Left forelimb (tissue), 1 donor: ENCODE measurements at places on chromosomes 13 and 19.
A peak's percentile ranks its signal among the peaks of the same experiment; 100 is the strongest.

DNA sequence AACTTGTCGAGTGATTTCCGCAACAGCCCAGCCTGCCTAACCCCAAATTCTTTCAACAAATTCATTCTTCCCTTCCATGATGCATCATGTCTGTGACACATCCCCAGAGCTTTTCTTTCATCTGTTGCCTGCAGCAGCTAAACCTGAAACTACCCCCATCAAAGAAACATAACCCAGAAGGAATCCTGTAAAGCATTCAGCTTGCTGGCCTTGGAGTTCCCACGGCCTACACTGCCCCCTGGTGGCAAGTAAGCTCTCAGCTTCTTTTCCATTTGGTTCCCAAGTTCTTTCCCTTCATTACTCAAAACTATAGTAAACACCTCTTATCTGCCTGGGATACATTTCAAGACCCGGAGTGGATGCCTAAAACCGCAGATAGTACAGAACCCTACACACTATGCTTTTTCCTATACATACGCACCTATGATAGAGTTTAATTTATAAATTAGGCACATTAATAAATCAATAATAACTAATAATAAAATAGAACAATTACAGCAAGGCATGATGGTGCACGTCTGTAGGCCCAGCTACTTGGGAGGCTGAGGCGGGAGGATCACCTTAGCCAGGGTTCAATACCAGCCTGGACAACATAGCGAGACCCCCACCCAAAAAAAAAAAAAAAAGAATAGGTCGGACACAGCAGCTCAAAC is 7.4 kb downstream of the ETHE1 start:
- peak; percentile 85 for DNase-seq

- no peak for DNase-seq
Observed at GRCh38 chr19:28021259-28022185, 1191.4 kb downstream of the UQCRFS1 start.

DNA sequence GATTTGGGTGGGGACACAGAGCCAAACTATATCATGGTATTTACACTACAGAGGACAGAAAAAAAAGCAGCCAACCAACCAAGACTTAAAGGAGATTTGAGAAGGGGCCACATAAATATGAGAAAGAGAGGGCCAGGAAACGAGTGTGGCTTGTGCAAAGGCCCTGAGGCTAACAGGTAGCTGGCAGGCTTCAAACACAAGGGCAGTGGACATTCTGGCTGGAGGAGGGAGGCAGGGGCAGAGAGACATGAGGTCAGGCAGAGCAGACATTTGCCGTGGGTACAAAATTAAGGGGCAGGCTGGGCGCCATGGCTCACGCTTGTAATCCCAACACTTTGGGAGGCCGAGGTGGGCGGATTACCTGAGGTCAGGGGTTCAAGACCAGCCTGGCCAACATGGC is 278.7 kb downstream of the FOXO1 start:
- DNase-seq, result no peak

DNA sequence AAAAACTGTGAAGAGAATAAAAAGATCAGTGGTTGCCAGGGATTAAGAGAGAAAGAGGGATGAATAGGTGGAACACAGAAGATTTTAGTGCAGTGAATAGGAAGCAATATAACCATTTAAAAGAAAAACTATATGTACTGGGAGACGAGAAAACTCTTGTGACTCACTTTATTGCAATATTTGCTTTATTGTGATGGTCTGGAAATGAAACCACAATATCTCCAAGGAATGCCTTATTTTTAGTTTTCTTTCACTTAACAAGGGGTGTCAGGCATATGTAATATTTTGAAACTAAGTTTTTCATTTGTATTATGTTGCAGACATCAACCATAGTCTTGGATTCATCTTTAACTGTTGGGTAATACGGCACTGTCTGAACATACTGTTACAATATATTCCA is 1308.2 kb downstream of the PCDH9 start:
- DNase-seq, result no peak

DNA sequence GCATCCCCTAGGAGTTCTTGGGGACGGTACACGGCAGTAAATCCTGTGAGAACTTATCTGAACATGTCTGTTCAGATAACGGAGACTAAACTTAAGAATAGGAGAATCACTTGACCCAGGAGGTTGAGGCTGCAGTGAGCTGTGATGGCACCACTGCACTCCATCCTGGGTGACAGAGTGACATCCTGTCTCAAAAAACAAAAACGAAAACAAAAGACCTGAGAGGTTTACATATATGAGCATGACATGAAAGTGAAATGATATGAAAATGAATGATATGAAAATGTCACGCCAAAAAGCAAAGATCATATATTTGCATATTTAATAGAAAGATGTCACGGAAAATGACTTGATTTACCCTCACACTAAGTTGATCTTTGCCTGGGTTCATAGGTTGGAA is 5.8 kb downstream of the ZNF175 start:
- no peak for DNase-seq

DNA sequence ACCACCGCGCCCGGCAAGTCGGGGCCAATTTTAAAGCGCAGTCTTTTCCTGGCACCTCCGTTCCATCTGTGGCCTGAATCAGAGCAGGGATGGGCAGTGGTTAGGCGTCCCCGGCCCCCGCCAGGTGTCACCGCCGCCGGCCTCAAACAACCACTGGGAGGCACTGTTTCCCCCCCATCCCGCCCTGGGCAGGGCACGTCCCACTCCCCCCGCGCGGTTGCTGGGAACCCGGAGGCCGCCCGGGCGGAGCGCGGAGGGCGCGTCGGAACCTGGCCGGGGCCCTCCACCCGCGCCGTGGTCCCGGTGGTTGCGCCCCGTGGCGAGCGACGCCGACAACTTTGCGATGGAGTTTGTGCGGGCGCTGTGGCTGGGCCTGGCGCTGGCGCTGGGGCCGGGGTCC is at the start of gene GRIN3B:
GRIN3B (plus strand) TSS at position 325 of the 400 bp plus-strand sequence; CDS start at position 344, 19 bp downstream.
- DNase-seq, result no peak

GRCh38 chr19:38384209-38385027 is 3.4 kb downstream of the GGN start:
- DNase-seq, result no peak

DNA sequence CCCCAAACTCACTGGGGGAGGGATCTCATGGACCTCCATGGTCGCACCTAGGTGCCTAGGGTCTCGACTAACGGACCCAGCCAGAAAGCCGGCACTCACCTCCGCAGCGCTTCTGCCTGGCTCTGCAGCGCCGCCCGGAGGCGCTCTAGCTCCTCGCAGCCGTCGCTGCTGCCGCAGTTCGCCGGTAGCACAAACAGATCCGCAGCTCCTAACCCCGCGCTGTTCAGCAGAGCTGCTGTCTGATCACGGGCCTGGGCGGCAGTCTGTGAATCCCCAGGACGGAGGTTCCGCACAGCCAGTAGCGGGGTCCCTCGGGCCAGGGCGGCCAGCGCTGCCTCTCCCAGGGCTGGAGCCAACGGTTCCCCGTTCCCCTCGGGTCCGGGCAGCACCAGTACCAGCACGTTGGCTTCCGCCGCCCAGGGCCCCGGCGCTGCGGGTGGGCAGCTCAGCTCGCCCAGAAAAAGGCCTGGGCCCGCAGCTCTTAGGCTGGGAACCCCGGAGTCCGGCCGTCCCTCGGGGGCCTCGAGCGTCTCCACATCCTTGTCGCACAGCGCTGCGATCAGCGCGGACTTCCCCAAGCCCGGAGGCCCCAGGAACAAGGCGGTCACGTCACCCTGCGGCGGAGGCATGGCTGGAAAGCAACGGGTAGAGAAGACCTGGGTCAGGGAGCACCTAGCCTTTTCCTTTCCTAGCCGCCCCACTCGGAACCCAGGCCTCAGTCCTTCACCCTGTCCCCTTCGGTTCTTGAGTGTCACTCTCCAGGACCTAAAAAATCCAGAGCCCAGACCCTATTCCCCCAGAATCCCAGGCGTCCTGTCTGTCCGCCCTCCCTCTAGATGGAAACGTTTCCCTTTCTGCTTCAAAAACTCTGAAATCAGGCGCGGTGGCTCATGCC is 977 bp downstream of the IRGQ start:
- DNase-seq, result peak; percentile 73

DNA sequence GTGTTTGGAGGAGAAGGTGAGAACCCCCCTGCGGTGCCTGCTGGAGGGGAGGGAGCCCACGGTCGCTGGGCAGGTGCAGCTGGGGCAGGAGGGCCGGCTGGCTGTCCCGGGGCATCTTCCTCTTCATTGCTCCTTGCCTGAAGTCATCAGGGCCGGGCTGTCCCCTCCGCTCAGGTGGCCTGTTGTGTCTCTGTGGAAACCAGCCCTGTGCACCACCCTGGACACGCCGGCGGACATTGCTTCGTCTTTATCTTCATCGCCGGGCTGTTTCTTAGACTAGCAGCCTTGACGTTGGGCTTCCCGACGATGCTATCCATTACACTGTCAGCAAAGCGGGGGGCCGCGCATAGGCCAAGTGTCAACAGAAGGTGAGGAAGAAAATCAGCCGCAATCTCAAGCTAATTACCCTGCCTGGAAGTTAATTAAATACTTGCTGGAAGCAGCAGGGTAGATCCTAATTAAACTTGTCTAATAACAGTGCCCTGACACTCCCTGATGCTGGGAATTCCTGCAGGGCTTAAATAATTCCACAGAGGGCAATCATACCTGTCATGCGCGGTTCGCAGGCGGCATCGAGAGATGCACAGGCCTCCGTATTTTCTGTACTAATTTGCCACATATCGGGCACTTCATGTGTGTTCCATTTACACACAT is 111.4 kb upstream of the SOX1 start:
- DNase-seq, result no peak

- DNase-seq, result no peak
Observed at GRCh38 chr19:18141031-18141430, 11.9 kb upstream of the PIK3R2 start.

- no peak for DNase-seq
Observed at GRCh38 chr19:37413313-37414084, 42.6 kb downstream of the ZNF527 start.

DNA sequence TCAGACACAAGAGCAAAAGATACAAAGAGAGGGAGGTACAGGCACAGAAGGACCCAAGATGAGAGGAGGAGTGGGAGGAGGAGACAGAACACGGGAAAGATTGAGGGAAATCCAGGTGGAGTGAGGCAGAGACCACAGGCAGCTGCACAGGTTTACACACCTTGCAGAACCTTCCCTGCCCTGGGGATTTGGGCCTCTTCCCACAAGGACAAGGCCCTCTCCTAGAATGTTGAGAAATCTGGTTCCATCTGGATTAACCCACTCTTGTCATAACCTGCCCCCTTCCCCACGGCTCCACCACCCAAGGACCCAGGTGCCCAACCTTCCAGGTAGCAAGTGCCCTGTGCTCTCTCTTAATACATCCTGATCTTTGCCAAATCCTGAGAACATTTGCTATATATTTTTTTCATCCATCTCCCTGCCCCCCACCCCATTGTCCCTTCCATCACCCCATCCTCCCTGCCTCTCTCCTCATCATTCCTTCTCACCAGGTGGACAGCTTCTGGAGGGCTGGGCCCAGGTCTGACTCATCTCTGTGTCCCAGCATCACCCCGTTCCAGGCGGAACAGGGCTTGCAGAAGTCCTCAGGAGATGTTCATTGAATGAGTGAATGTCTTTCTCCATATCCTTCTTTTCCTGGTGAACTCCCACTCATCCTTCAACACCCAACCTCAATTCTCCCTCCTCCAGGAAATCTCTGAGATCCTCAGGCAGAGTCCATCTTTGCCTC is 8.8 kb upstream of the KLK8 start:
- DNase-seq, result no peak

GRCh38 chr13:66855131-66855530 is 375.0 kb downstream of the PCDH9 start:
- DNase-seq, result no peak

DNA sequence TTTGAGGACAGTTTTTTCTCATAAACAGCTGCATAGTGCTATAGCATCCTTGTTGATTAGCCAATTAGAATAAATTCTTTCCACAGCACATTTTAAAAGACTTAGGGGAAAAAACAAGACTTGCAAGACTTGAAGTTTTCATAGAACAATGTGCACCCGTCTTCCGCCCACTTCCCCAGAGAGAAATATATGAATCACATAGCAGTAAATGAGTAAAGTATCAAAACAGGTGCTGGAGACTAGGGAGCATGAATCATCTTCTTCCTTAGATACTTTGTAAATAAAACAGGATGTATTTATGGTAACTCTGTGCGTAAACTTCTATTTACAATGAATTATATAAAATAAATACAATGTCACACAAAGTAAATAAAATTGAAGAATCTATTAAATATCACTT is 75.1 kb downstream of the COL4A2 start:
- no peak for DNase-seq

DNA sequence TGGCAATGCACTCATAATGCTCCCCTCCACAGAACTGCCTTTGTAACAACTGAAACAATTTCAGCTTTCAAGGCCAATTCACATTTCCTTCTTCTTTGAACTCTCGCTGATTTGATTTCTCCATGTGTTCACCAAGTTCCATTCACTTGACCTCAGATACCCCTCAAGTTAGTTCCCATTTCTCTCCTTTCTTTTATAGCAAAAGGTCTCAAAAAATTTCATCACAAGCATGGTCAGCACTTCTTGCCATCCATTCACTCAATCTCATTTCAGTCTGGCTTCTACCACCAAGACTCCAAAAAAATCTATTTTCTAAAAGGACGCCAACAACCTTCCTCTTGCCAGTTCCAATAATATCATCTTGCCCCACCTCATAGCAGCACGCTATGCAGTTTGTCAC is 135.7 kb downstream of the DIAPH3 start:
- DNase-seq, result no peak

DNA sequence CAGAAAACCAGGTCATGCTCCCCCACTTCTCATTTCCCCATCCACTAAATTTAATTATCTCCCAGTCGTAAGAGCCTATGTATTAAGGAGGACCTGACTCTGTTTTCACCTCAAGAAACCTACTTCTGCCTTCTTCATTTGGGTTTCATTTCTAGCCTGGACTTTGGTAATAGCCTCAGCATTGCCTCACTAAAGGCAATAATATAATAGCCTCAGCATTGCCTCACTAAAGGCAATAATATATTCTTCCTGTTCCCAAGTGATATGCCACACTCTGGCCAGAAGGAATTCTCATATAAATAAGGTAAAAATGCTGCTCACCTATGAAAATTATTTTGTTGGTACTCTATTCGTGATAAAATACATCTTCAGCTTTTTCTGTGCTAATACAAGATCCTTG is 993.9 kb downstream of the EFNB2 start:
- no peak for DNase-seq

- DNase-seq, result no peak
Observed at GRCh38 chr13:60850526-60850925, 453.5 kb downstream of the TDRD3 start.

DNA sequence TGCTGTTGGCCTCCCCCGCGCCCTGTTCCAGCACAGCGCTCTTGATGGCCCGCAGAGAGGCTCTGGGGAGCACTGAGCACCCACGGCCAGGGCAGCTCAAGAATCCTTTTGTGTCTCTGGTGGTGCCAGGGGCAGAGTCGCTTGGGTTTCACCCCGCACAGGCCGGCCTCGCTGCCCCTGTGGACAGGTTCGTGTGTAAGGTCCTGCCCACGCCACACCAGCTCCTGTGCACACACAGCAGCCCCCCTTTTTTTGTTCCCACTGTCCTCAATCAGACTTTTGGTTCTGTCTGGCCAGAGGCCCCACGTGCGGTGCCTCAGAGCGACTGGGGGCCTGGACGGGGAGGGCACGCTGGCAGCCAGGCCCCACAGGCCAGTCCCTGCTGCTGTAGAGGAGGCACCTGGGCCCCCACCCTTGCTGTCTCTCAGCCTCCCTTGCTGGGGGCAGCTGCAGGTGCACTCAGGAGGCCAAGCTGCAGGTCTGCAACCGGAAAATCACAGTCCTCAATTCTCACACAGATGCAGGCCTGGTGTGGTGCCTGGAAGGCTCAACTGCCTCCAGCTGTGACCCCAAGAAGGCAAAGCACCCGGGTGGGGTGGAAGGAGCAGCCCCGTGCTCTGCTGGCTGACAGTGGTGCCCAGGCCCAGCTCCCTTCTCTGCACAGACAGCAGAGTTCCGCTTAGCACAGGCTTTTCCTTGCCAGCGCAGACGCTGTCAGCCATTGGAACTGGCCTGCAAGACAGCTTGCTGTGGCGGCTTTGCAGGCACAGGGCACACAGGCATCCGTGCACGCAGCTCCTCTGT is 12.6 kb upstream of the F7 start:
- DNase-seq, result no peak
